CD4-positive, alpha-beta T cell treated with Interleukin-1 beta for 1 hour (primary cell): ENCODE measurements at places on chromosomes 3 and 15.

DNA sequence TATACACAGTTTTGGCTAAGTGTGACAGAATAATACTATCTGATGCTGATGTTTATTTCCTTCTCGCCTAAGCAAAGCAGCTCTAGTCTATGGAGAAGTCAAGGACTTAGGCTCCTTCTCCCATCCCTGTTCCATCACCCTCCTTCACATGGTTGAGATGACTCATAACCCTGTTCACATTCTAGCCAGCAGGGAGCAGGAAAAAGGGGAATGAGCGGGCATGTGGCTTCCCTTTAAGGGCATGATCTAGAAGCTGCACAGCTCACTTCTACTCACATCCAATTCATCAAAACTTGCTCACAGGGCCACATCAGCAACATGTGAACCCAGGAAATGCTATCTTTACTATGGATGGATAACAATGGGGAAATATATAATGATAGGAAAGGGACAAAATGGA is 40.9 kb downstream of the CBLB start:
- no peak for DNase-seq

DNA sequence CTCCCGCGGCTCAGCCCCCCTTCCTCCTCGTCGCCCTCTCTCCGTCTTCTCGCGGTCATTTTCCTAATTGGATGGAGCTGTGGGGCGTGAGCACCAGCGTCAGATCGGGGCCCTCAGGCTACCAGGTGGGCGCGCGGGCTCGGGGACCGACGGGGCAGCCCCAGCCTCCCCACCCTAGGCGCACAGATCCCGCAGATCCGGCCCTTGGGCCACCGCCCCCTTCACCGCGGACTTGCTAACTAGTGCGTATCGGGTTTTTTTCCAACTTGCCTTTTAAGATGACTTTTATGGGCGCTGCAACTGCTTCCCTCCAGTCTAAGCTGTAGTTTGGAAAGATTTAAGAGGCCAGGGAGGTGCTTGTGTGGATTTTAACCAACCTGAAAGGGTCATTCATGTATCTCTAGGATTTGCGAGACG is 1.3 kb downstream of the ZNF710 start:
- DNase-seq = peak; percentile 31

DNA sequence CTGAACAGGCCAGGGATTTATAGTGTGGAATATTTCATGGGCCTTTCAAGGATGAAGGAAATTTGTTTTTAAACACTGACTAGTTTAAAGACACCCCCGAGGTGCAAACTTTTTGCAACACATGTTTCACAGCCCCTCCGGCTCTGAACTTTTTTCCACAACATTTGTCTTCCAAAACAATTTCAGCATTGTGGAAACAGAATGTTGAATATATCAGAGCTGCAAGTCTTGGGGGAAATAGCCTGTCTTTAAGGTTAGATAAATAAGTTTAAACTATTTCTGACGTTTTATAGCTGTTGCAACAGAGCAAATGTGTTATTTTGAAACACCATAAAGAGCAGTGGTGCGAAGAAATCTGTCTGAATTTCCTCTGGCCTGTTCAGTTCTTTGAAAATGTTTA is 229.2 kb upstream of the GOLGA6L4 start:
- no peak for DNase-seq

GRCh38 chr15:71357321-71357732 is 242.1 kb downstream of the THSD4 start:
- no peak for DNase-seq

DNA sequence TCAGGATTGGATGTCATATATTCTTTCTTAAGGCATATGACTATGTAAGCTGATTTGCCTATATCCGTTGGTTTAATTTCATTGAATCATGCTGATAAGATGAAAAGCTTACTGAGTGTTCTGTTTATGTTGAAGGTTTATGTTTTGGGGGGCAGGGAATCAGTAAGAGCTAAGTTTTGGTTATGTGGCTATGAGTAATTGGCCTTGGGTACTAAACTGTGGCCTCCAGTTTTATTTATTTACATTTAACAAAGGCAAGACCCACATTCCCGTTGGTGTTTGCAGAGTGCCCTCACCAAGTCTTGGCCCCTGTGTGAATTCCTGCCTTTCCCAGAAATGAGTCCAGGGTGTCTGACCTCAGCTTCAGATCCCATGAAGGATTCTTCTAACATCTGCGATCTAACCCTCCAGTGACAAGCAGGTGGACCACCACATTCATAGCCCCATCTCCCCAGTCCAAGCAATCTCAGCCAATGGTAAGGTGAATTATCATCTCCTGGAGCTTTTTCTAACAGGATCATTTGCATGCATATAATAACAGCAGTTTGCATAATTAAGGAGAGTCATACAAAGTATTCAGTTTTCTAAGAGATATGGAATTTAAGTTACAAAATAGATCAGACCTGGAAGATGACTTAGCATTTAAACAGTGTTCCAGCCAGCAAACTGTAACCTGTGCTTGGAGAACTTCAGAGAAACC is 27.4 kb downstream of the GLDN start:
- no peak for DNase-seq

- DNase-seq = no peak
These were observed 17.2 kb upstream of the SPG21 start for GRCh38 chr15:65006876-65007275.

DNA sequence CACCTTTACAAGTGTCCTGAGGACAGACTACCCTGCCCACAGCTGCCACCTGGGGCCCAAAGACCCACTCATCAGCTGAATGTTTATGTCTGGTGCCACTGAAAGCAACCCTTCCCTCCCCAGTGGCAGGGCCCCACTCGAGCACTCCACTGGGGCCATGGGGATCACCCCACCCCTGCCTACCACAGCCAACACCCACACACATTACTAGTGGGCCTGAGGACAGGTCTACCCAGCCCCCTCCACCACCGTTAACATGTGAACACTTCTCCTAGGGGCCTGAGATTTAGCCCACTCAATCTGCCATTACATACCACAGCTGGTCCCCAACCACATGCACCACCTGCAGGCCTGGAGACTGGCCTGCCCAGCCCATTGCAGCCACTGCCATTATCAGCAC is 52.3 kb downstream of the ADAM10 start:
- no peak for DNase-seq

- no peak for DNase-seq
These were observed 39.4 kb upstream of the ATP13A3 start for GRCh38 chr3:194526164-194526563.

GRCh38 chr15:79408041-79408440 is 24.1 kb upstream of the MINAR1 start:
- no peak for DNase-seq

DNA sequence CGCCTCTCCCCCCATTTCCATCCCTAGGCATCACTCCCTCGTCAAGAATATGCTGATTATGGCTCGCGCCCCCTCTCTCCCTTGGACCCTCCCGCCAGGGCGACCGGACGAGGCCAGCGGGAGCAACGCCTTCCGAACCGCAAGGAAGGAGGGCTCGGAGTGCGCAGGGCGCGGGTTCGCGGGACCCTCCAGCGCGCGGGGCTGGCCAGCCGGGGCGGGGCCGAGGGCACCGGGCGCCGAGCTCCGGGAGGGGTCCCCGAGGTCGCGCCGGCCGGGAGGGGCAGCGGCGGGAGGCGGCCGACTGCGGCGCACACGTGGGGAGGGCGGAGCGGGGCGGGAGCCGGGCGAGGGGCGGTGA is 483 bp downstream of the EHD4 start:
- no peak for DNase-seq

DNA sequence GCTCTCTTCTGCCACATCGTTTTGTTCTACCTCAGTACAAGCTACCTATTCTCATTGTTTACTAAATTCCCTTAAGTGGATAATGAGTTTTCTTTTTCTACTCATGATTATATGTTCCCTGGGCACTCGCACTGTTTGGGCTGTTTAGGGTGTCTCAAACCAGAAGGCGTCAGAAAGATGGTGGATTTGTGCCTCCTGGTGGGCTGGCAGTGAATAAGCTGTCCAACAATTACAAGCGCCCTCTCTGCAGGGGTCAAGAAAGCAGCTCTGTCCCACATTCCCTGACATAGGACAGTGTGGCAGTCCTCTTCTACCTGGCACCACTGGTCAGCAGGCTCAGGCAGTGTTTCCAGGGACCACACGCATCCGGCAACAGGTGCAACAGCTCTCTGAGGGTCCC is 173.4 kb upstream of the PPP2R3A start:
- no peak for DNase-seq

- no peak for DNase-seq
These were observed 68.5 kb downstream of the VPS8 start for GRCh38 chr3:184880276-184881019.

DNA sequence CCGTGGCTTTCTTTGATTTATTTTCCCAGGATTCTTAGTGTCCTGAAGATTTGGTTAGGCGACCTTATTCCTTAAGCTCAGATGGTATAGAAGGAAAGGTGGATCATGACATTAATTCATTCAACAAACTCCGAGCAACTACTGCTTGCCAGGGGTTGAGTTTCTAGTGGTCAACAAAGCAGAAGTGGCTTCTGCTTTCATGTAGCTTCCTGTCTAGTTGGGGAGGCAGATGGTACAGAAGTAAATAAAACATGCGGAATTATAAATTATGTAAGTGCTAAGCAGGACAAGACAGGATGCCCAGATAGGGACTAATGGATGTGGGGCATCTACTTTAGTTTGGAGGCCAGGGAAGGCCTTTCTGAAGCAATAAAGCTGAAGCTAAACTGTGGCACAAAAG is 15.6 kb downstream of the EEFSEC start:
- DNase-seq = no peak

- no peak for DNase-seq
These were observed 5.0 kb downstream of the MYO5A start for GRCh38 chr15:52523647-52524046.

- DNase-seq = no peak
These were observed 8.0 kb upstream of the CCDC50 start for GRCh38 chr3:191321019-191321767.

GRCh38 chr15:67107014-67107812 is 41.8 kb downstream of the SMAD3 start:
- DNase-seq = no peak

GRCh38 chr3:71010726-71011455 is 572.6 kb downstream of the FOXP1 start:
- DNase-seq = peak; percentile 31

- DNase-seq = no peak
These were observed 52.3 kb upstream of the ADAMTS9 start for GRCh38 chr3:64739971-64740631.

- DNase-seq = no peak
These were observed 332.1 kb downstream of the ARRDC4 start for GRCh38 chr15:98292442-98293240.

DNA sequence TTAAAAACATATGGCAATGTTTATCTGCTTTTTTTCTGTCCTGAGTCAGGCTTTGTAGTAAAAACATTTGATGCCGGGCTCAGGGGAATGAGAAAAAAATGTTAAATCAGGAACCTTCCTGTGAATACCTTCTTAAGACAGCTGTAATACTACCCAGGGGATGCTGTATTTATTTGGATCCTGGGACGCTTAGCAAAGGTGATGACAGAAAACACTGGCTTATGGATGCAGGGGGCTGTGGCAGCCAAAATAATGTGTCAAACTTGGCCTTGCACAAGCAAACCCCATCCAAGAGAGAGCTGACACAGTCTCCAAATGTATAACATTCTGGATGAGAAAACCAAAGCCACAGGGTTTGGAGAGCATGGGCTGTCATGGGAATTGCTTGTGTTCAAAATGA is 438.2 kb upstream of the PROK2 start:
- DNase-seq = no peak

DNA sequence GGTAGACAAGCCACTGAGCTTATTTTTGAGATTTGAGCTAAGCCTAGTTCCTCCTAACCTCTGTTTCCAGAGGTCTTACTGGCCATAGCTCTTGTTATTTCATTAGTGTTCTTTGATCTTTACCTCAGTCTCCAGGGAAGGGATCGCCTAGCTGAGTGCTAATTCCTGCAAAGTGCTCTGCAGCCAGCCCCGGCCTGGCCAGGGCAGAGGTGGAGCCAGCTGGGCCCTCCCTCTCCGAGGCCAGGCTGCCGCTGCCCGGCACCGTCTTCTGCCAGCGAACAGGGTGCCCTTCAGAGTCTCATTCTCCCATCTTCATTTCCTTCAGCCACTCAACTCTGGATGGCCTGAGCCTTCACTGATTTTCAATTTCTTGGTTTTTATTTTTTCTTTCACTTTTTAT is 19.7 kb downstream of the FAN1 start:
- no peak for DNase-seq

DNA sequence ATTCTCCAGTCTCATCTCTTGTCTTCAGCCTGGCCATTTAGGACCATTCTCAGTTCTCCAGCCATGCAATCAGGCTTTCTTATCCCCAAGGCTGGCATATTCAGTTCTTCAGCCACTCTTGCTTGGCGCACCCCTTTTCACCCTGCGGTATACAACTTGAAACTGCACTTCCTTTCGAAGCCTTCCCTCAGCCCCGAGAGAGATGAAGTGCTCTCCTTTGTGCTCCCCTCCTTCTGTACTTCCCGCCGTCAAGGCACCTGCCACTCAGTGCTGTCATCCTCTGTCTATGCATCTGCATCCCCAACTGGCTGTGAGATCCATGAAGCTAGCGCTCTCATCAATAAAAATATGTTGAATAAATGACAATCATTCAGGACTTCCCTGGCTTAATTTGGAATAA is 45.7 kb downstream of the MORC1 start:
- DNase-seq = no peak

- no peak for DNase-seq
These were observed 407.0 kb upstream of the RGMA start for GRCh38 chr15:93495799-93496637.

GRCh38 chr3:151979906-151980305 is 106.5 kb downstream of the SUCNR1 start:
- DNase-seq = no peak

- DNase-seq = no peak
These were observed 112.9 kb downstream of the CORO2B start for GRCh38 chr15:68691705-68692104.

- DNase-seq = no peak
These were observed 128.5 kb downstream of the LSAMP start for GRCh38 chr3:116316771-116317170.

GRCh38 chr15:82105451-82106215 is 59.8 kb upstream of the MEX3B start:
- DNase-seq = no peak

- no peak for DNase-seq
These were observed 1.1 kb downstream of the ADPGK start for GRCh38 chr15:72782274-72783003.

GRCh38 chr15:74983725-74984231 is 11.6 kb upstream of the SCAMP5 start:
- DNase-seq = no peak

GRCh38 chr3:157274644-157275137 is 114.7 kb upstream of the CCNL1 start:
- no peak for DNase-seq

- DNase-seq = no peak
These were observed 9.4 kb downstream of the SENP2 start for GRCh38 chr3:185595526-185595925.

DNA sequence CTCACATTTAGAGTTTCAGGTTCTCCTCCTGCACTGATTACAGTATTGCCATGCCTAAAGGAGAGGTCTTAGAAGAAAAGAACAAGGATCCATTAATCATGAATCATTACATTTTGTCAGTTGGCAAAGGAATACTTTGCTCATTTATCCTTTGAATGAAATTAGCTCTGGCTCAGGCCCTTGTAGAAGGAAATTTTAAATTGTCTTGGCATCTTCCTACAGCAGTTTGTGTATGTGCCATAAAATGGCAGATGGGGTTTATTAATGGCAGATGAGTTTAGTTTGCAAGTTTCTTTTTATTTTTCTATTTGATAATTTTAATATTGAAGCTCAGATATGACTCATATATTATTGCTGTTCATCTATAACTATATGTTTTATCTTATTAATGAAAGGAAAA is 181.2 kb upstream of the EPHA3 start:
- no peak for DNase-seq
